Lung (tissue), 17 donors: ENCODE measurements at places on chromosomes 1 and 21.

- peak; percentile 2 for DNase-seq
Observed at GRCh38 chr21:23384679-23385078, 2222.6 kb downstream of the MRPL39 start.

- no peak for DNase-seq
Observed at GRCh38 chr1:208455821-208456220, 211.6 kb upstream of the PLXNA2 start.

DNA sequence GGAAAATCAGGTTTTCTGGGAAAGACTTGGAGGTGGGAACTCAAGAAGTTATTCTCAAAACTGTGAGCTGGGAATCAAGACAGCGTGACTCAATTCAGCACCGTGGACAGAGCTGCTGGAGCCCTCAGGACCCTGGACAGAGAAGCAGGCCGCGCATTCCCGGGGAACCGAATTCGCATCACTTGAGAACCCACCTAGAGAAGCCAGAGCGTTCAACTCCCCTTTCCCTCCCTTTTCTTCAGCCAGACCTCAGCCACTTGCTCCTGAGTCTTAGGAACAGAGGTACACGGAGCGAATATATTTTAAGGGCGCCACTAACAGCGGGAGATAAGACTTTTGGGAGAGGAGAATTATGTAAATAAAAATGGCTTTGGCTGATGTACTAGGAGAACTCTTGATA lies 2.0 kb upstream of the LIN28A start:
- DNase-seq = peak; percentile 88

GRCh38 chr1:148362216-148362611 lies 120.9 kb downstream of the PPIAL4G start:
- no peak for DNase-seq

GRCh38 chr1:87957331-87957730 lies 628.7 kb downstream of the LMO4 start:
- DNase-seq = no peak

GRCh38 chr1:112260699-112261098 lies 135.3 kb upstream of the CTTNBP2NL start:
- no peak for DNase-seq

GRCh38 chr1:153573351-153573750 lies 7.7 kb upstream of the S100A2 start:
- DNase-seq = peak; percentile 53

GRCh38 chr1:212794561-212795014 lies 2.9 kb downstream of the TATDN3 start:
- DNase-seq = peak; percentile 23

- no peak for DNase-seq
Observed at GRCh38 chr1:16006552-16007485, 2.8 kb downstream of the SRARP start.

- DNase-seq = no peak
Observed at GRCh38 chr1:109255097-109255651, 5.8 kb downstream of the CELSR2 start.

GRCh38 chr1:207808322-207808705 lies 56.5 kb downstream of the CD46 start:
- peak; percentile 49 for DNase-seq

DNA sequence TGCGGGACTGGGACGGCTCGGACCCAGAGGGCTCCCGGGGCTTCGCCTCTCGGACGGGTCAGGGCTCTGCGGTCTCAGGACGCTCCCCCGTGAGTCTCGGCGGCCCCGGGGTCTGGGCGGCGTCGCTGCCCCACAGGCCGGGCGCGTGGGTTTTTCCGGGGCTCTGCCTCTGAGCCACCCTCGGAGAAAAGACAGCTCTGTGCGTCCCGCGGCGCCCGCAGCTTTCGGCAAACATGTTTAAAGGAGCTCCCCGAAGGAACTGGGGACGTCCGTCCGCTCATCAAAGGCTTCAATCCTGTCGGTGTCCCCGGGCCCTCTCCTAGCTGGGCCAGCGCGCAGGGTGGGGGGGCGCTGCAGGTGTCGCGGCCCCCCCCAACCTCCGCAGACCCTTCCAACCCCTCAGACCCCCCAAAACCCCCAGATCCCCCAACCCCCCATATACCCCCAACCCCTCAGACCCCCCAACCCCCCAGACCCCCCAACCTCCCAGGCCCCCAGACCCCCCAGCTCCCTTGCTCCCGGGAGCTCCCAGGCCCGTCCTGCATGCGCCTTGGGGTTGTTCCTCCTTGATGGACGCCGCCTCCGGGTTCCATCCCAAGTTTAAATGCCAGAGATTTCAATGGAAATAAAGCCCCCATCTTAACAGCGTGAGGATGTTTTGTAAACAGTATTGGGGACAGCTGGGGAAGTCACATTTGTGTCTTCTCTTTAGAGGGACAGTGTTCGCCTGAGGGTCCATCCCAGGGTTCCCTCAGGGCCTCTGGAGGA lies 996 bp upstream of the C1orf159 start:
- no peak for DNase-seq

GRCh38 chr1:241640867-241641622 lies 876 bp upstream of the CHML start:
- no peak for DNase-seq

DNA sequence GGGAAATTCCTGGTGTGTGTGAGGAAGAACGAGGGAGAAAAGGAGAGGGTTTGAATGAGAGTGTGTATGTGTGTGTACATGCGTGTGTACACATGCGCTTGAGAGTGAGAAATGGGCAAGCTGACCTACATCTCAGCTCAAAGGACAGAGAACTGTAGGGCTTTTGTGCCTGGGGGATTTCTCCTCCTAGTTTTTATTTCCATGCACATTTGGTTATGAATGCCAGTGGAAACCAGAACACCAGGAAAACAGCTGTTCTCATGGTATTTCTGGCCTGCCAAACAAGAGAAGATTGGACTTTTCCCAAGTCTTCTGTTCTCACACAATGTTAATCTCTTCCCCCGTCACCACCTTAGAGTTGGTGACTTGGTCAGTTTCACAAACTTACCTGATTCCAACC lies 45.2 kb downstream of the SLC44A3 start:
- peak; percentile 53 for DNase-seq

- peak; percentile 89 for DNase-seq
Observed at GRCh38 chr1:48572646-48573258, 100.7 kb upstream of the SPATA6 start.

DNA sequence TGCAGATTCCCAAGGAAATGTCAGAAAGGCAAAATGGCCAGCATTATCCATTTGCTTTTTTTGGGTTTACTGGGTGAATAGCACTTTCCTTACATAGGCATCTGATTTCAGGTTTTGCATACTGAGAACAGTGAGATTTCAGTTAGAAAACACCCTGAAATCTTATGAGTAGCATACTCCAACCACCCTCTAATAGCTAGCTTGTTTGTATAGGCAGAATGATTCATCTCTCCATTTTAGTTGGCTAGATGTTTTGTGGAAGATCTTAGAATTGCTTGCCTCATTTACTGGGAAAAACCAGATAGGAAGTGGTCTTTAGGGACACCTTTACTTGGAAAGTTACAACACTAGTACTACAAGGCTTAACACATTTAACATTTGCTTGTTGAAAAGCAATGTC lies 10.4 kb downstream of the KYAT3 start:
- no peak for DNase-seq

DNA sequence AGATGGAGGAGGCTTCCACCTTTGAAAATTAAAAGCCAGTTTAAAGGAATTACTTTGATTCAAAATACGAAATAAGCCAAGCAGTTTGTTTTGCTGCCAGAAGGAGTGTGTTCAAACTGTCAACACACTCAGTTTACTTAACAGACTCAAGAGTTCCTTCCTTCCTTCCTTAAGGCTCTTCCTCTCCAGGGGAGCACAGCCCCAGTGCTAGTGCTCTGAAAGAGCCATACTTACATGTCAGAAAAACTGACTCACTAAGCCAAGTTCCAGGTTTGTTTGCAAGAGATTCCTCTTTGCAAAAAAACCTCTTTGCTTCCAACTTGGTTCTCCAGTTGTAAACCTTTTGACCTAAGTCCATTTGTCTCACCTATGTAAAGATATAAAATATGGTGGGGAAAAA lies 14.3 kb downstream of the SETD4 start:
- DNase-seq = no peak

DNA sequence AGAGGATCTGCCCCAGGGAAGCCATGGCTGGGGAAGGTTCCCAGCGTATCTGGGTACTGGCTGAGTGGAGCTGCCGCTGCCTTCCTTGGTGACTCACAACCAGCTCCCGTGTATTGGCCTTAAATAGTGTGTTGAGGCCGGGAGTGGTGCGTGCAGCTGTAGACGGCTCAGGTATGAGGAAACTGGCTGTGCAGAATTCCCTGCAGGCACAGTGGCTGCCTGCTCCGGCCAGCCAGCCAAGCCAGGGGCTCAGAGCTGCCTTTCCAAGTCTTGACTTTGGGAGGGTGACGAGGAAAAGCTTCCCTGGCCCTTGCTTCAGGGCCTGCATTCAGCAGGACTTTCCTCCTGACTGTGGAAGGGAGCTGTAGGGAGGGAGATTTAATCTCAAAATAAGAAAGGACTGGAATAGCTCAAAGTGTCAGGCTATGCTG lies at the start of gene VTCN1:
Gene VTCN1 (minus strand): TSS at position 97 of the 431 bp plus-strand sequence. CDS start 72 bp downstream, at position 25.
- DNase-seq = peak; percentile 41

GRCh38 chr1:224333939-224334786 lies 4.2 kb upstream of the NVL start:
- DNase-seq = no peak

- peak; percentile 93 for DNase-seq
Observed at GRCh38 chr1:234987415-234988154, 141.1 kb downstream of the TOMM20 start.

GRCh38 chr1:64900916-64901315 lies 65.4 kb downstream of the JAK1 start:
- DNase-seq = no peak

DNA sequence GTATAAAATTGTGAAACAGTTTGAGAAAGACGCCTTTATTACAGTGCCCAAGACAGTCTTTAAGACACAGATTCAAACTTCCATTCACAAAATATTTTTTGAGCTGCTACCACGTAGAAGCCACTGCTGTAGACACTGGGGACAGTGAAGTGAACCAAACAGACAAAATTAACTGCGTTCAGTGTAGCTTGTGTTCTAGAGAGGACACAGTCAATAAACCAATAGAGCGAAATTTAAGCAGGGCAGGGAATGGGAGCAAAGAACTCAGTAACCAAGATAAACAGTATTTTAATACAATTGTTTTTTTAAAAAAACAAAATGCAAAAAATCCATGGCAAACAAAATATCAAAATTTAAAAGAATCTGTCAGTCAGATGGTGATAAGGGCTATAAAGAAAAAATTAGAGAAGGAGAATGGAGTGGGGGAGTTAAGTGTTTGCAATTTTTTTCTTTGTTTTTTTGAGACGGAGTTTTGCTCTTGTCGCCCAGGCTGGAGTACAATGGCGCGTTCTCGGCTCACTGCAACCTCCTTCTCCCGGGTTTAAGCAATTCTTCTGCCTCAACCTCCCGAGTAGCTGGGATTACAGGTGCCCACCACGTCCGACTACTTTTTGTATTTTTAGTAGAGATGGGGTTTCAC lies 719 bp upstream of the PARS2 start:
- no peak for DNase-seq

- DNase-seq = no peak
Observed at GRCh38 chr1:4658643-4659628, 4.5 kb downstream of the AJAP1 start.

- DNase-seq = no peak
Observed at GRCh38 chr1:17308593-17308992, 596 bp downstream of the PADI4 start.

DNA sequence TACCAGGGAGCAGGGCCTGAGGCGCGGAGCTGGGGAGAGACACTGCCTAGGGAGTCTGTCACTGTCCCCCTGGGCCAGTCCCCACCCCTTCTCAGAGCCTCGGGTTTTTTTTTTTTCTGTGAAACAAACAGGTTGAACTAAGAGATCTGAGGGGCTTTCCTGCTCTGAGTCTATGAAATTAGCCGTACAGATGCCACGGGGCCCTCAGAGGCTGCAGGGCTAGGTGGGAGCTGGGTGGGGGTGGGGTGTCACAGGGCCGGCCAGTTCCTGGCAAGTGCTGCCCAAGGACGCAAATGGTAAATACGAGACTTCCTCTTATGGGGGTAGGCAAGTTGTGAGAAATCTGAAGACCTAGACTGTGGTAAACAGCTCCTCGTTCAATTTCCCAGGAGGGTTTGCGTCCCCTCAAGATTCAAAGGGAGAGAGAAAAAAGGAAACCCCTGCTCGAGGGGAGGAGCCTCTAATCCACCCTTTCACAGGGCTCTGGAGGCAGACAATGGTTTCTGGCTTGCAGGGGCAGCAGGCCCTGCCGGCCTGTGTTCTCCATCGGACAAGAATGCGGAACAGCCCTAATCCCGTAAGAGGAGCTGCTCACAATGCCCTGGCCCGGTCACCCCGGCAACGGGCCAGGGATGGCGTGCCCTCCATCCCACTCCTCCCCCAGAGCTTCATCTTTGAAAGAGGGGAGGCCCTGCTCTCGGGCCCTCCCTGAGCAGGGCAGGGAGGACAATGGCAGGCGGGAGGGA lies 7.8 kb downstream of the NUAK2 start:
- peak; percentile 79 for DNase-seq

- DNase-seq = peak; percentile 46
Observed at GRCh38 chr1:218346391-218347204, 1.5 kb downstream of the TGFB2 start.

DNA sequence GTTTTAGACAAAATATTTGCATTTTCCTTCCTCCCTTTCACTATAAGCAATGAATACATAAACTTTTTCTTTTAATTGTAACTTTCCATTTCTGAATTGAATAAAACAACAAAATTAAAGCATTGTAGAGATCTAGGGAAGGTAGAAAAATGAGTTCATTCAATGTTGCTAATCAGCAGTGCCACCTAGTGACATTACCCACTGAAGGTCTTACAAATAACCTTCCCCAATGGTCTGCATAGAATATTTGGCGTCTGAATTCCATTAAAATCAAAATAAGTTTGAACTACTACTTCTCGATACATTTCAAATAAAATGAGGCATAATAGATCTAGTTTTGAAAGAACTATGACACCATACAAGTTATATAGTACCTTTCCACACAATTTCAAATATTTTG lies 19.6 kb downstream of the FH start:
- DNase-seq = peak; percentile 57

DNA sequence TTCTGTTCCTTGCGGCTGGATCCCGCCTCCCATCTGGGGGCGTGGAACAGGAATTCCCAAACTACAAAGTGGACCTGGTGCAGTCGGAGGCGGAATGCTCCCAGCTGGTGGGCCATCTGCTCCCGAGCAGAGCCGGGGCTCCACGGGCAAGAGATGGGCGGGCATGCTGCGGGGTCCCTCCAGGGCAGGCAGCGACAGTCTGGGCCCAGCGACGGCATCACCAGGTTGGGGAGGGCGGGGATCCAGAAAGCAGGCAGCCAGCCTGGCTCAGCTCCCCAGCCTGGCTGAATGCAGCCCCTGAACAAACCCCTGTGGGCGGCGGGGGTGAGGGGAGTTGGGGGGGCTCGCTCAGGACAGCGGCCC lies 3.6 kb downstream of the MEGF6 start:
- DNase-seq = no peak

GRCh38 chr1:218281285-218281684 lies 3.8 kb upstream of the RRP15 start:
- no peak for DNase-seq
